ENCODE measurements at places on chromosomes 7 and 10.

- DNase-seq, result no peak
Observed at GRCh38 chr10:88386821-88387773, 196.0 kb downstream of the RNLS start.

DNA sequence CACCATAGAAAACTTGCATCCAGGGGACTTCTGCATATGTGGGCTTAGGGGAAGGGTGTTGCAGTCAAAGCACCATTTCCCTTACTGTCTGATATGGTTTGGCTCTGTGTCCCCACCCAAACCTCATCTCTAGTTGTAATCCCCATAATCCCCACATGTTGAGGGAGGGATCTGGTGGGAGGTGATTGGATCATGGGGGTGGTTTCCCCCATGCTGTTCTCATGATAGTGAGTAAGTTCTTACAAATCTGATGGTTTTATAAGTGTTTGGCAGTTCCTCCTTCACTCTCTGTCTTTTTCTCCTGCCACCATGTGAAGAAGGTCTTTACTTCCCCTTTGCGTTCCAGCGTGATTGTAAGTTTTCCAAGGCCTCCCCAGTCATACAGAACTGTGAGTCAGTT is 177.4 kb downstream of the ADK start:
- no peak for DNase-seq

DNA sequence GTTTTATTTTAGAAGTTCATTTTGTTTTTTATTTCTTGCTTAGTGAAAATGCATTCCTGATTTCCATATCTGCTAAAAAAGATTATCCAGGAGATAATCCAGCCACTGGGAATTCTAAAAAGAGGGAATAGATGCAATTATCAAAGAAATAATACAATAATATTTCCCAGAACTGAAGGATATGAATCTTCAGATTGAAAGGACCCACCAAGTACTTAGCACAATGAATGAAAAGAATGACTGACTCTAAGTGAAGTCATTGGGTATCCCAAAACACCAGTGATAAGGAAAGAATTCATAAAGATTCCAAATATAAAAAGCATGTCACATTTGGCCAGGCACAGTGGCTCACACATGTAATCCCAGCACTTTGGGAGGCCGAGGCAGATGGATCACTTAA is 79.3 kb downstream of the REEP3 start:
- no peak for DNase-seq

DNA sequence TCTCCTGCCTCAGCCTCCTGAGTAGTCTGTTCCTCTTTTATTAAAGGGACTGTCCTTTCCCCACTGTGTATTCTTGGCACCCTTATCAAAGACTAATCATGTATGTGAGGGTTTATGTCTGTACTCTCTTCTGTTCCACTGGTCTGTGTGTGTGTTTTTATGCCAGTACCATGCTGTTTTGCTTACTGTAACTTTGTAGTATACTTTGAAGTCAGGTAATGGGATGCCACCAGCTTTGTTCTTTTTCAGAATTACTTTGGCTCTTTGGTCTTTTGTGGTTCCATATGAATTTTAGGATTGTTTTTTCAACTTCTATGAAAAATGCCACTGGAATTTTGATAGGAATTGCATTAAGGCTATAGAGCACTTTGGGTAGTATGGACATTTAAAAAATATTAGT is 14.1 kb upstream of the AMZ1 start:
- no peak for DNase-seq

DNA sequence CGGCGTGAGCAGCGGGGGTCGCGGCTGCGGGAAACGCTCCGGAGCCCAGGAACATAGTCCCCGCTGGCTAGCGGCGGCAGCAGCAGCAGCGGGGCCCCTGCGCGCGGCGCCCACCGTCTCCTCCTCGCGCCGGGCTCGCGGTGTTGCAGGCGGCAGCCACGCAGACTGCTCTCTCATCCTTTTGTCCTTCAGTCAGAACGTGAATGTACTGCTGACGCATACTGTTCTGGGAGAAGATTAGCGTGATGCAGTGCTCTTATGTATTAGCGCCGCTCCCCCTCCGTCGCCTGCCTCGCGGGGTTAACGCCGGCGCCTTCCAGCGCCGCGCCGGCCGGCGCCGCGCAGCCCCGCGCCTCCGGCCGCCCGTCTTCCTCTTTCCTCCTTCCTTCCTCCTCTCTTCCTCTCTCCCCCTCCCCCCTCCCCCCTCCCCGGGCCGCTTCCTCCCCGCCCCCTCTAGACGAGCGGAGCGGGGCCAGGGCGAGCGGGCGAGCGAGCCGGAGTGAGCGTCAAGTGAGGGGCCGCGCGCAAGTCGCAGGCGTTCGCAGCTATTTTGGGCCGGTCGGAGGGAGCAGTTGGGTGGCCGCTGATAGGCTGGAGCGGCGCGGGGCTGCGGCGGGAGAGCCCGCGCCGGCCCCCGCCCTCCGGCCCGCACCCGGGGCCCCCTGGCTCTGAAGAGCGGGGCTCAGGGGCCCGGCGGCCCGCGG is 816 bp upstream of the LRRC4 start:
- peak; percentile 36 for DNase-seq

- DNase-seq, result no peak
Observed at GRCh38 chr10:42958142-42958868, 118.6 kb upstream of the RET start.

GRCh38 chr10:43188702-43189101 is 50.5 kb downstream of the CSGALNACT2 start:
- no peak for DNase-seq

GRCh38 chr10:35684586-35684985 is 42.5 kb upstream of the FZD8 start:
- no peak for DNase-seq

GRCh38 chr10:74652664-74653063 is 173.7 kb upstream of the KAT6B start:
- DNase-seq, result no peak

GRCh38 chr10:72464438-72464837 is 109.7 kb upstream of the DNAJB12 start:
- DNase-seq, result no peak

GRCh38 chr7:133807624-133808492 is 319.3 kb upstream of the LRGUK start:
- no peak for DNase-seq

DNA sequence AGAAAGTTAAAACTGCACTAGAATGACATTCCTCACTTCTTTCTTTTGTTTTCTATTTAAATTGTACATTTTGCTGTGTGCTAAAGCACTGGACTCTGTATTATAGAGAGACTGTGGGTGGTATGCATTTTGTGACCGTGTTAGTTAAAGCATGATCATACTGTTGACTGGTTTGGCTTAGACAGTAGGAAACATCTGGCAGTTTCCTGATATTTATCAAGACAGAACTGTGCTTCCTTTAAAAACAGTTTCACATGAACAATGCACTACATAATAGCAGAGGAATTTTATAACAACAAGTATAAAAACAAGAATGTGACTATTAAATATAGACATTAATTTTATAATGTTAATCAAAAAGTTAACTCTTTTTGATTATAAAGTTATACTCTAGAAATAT is 23.1 kb downstream of the GNG11 start:
- no peak for DNase-seq

- DNase-seq, result no peak
Observed at GRCh38 chr7:104980841-104981671, 32.9 kb upstream of the KMT2E start.

DNA sequence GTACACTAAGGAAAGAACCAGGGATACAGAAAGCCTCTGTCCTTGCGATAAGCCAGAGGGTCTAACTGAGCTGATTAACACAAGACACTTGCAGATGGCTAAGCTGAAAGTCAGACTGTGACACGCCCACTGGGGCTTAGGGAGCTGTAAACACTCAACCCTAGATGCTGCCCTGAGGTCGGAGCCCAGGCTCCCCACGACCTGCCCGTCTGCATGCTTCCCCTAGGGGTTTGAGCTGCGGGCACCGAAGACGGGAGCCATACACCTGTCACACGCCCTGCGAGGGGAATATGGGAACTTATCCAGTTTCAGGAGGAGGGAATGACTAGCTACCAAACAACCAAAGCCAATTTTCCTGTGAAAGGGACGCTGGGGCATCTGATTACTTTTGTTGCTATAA is 96.0 kb downstream of the HTR5A start:
- DNase-seq, result no peak

DNA sequence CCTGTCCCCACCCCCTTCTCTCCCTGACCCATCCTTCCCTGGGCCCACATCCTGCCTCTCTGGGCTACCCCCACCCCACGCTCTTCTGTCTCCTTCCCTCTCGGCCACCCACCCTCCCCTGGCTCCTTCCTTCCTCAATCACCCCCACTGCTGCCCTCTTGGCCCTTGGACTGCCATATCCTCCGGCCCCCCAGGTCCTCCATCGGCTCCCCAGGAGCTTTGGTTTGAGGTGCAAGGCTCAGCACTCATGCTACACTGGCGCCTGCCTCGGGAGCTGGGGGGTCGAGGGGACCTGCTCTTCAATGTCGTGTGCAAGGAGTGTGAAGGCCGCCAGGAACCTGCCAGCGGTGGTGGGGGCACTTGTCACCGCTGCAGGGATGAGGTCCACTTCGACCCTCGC is 10.9 kb downstream of the EPHB6 start:
- no peak for DNase-seq

GRCh38 chr10:132418527-132419416 is 21.8 kb downstream of the PWWP2B start:
- DNase-seq, result no peak

DNA sequence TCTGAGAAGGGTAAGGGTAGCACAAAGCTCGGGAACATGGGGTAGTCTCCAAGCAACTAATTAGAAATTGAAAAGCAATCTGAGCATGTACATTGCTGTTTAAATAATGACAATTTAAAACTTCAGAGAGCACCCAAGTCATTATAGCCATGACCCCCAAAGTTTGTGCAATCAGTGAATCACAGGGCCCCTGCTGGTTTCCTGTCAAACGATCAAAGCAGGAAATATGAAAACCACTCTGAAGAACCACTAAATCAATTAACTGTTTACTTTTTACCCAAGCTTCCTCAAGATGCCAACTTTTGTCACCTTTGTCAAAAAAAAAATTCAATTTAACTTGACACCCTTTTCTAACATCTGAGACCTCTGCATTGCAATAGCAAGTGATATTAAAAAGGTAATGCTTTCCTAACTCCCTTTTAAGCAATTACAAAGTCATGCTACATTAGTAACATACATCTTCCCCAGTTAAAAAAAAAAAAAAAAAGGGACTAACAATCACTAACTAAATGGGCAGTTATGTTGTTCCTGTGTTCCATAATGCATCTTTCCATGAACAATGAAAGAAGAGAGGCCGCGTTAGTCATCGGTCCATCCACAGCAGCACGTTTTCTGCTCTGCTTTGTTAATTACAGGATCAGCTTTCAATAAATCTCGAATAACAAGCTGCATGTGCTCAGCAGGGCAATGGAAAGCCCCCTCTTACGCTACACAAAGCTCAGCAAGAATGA is 80.6 kb downstream of the ETV1 start:
- DNase-seq, result no peak

- DNase-seq, result no peak
Observed at GRCh38 chr7:82250598-82250997, 193.0 kb downstream of the CACNA2D1 start.

GRCh38 chr7:67021260-67021659 is 24.6 kb downstream of the TYW1 start:
- DNase-seq, result no peak

DNA sequence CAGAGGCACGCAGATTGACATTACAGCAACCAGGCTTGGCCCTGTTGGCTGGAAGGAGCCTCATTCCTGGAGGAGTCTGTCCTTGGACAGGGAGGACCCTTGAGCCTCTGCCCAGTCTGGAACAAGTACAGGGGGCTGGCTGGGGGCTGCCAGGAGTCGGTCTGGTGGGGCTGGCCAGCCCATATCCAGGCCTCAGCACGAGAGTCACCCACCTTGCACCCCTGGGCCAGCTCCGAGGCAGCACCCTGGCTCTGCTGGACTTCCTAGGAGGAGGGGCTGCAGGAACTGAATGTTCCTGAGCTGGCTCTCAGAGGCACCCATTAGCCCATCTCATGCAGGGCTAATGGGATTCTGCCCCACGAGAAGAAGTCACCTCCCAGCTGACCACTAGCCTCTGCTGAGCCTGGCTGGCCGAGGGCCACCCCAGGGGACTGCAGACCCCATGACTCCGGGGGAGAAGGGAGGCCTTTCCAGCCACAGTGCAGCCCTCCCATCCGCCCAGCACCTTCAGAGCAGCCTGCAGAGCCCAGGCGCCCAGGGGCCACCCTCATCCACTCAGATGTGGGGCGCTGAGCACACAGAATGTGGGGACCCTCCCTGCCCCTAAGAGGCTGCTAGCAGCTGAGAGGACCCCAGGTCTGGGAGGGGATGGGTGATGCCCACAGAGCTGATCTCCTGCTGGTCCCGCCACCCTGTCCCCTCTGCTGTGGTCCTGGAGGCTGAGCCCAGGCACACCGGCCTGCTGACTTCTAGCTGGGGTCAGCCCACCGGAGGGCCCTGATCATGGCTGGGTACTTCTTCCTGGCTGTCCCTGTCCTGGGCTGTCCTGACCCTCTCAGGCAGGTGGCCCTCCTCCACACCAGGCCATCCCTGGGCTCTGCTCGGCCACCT is 14.8 kb upstream of the INPP5A start:
- no peak for DNase-seq

GRCh38 chr7:21550076-21550475 is 7.2 kb downstream of the DNAH11 start:
- no peak for DNase-seq

DNA sequence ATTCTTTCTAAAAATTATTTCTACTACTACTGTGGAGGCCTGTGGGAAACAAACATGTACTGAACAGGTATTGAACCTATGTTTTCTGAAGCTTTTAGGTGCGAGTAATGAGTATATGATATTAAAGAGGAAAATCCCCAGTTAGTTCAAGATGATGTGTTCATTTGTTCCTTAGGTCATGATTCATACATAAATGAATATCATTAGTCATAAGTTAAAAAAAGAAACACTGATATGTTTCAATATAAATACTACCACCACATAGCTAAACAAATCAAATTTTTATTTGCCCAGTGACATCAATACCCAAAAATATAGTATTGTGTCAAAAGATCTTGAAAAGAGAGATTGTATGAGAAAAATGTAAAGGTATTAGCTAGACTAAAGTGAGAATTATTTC is 210.7 kb upstream of the GNAI1 start:
- DNase-seq, result no peak

GRCh38 chr10:133353202-133353959 is 4.4 kb downstream of the FUOM start:
- DNase-seq, result no peak

DNA sequence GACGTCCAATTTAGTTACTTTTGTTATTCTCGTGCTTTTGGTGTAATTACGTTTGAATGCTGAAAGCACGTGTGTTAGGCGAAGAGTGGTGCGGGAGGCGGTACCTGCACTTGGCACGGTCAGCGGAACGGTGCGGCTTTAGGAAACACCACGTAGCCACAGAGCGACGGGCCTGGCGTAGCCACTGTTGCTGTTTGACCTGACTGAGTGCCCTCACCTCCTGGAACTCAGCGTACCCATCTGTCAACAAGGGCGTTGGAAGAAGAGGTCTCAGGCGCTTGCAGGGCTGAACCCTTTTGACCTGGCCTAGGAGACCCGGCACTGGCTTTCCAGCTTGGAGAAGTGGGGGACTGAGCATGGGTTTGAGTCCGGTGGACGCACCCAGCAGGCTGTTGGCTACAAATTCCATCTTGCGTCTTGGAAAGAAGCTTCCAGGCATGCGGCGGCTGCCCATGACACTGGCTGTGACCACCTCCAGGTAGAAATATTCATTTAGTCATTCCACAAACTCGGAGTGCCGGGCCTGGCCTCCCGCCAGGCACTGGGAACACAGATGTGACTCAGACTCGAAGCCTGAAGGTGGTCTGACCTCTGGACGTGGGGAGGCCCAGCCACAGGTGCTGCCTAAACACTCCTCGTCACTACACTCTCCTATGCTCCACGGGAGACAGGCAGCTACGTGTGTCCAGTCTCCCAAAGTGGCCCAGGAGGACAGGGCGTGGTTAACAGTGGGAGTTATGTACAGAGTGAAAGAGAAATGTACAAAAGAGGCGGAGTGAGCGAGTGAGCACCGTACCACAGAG is 22.2 kb downstream of the FAM20C start:
- DNase-seq, result no peak
